Effector memory CD4-positive, alpha-beta T cell (primary cell): ENCODE measurements at places on chromosomes 13 and 19.
A peak's percentile ranks its signal among the peaks of the same experiment; 100 is the strongest.

GRCh38 chr13:20173116-20173746 lies 12.4 kb upstream of the GJA3 start:
- DNase-seq: no peak
- no peak overlapping the region for H3K4me3 ChIP-seq
- H3K36me3 ChIP-seq: no peaks in the 10 kb centered on the region
- no peak overlapping the region for H3K27ac ChIP-seq
- H3K27me3 ChIP-seq: peaks cover 4% of the 10 kb centered on the region

- H3K27ac ChIP-seq: no peak within 1 kb of the TSS
- H3K36me3 ChIP-seq: no peaks in the 10 kb centered on the region
- DNase-seq: no peak
- no peak within 1 kb of the TSS for H3K4me3 ChIP-seq
Observed at GRCh38 chr19:852136-853013, at the start of gene ELANE. ELANE (plus strand) TSS chr19:852303; CDS start chr19:852329, 26 bp downstream.

DNA sequence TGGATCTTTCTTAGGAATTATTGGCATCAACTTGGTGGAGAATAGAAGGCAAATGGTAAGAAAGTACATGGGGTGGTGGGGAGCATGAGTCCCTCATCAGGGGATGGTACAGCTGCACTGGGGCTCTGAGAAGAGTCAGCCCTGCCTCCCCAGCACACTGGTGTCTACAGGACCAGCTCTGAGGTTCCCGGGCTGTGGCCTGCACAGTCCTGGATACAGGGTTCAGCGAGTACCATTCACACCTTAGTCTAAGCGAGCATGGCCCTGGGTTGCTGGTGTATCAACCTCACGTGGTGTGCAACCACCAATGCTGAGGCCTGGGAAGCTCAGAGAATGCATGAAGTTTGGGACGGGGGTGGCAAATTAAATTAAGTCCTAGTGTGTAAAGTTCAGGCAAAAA lies 10.1 kb downstream of the TMEM255B start:
- H3K27me3 ChIP-seq: no peaks in the 10 kb centered on the region
- H3K4me1 ChIP-seq: no peaks in the 10 kb centered on the region
- no peaks in the 10 kb centered on the region for H3K36me3 ChIP-seq

GRCh38 chr13:44048326-44048725 lies 168.6 kb downstream of the LACC1 start:
- no peaks in the 10 kb centered on the region for H3K27me3 ChIP-seq
- H3K4me1 ChIP-seq: no peaks in the 10 kb centered on the region
- no peak overlapping the region for H3K27ac ChIP-seq

GRCh38 chr19:49151267-49152118 lies 3.7 kb downstream of the HRC start:
- H3K4me3 ChIP-seq: no peak overlapping the region
- peaks cover 34% of the 10 kb centered on the region for H3K27me3 ChIP-seq
- H3K27ac ChIP-seq: no peak overlapping the region
- no peaks in the 10 kb centered on the region for H3K36me3 ChIP-seq
- DNase-seq: no peak
- peaks cover 26% of the 10 kb centered on the region for H3K4me1 ChIP-seq

DNA sequence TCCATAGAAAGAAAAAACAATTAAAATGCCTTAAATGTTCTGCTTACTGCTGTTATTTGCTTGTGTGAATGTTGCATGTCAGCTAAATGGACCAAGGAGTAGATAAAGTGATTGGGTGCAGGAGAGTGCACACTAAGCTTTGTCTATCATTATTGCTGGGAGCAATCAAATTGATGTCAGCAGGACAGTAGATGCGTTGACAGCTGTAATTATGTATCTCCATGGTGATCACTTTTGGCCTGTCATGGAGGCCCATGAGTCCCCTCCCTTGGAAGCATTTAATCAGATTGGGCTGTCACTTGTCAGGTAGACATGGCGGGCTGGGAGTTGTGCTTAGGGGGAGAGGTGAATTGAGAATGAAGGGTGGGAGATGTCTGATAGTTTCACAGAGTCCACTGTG lies 215.3 kb downstream of the PCCA start:
- no peak for DNase-seq
- H3K4me3 ChIP-seq: no peak overlapping the region
- H3K36me3 ChIP-seq: no peaks in the 10 kb centered on the region
- no peaks in the 10 kb centered on the region for H3K4me1 ChIP-seq

DNA sequence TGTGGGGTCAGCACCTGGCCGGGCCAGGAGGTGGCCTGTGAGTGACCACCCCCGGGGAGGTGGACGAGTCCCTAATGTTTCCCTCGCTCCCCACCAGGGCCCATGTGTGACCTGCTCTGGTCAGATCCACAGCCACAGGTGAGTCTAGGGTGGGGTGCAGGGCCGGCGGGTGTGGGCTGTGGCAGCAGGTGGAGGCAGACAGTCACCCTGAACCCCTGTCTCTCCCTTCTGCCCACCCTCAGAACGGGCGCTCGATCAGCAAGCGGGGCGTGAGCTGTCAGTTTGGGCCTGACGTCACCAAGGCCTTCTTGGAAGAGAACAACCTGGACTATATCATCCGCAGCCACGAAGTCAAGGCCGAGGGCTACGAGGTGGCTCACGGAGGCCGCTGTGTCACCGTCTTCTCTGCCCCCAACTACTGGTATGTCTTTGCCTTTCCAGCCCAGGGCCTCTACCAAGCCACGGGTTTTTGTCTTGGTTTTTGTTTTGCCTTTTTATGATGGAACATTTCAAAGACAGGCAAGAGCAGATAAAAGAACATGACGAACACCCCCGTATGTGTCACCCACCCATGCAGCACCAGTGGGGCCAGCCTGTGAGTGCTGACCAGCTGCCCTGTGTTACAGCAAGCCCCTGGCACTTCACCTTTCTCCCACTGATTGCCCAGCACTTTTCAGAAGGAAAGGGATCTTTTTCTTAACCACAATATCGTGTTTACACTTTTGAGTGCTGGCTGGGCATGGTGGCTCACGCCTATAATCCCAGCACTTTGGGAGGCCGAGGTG lies 24.9 kb downstream of the CCDC8 start:
- peaks cover 76% of the 10 kb centered on the region for H3K36me3 ChIP-seq
- no peak overlapping the region for H3K27ac ChIP-seq
- no peaks in the 10 kb centered on the region for H3K4me1 ChIP-seq
- H3K27me3 ChIP-seq: no peaks in the 10 kb centered on the region

GRCh38 chr13:99066219-99066618 lies 88.4 kb upstream of the DOCK9 start:
- H3K36me3 ChIP-seq: no peaks in the 10 kb centered on the region
- H3K4me3 ChIP-seq: no peak overlapping the region
- DNase-seq: no peak

DNA sequence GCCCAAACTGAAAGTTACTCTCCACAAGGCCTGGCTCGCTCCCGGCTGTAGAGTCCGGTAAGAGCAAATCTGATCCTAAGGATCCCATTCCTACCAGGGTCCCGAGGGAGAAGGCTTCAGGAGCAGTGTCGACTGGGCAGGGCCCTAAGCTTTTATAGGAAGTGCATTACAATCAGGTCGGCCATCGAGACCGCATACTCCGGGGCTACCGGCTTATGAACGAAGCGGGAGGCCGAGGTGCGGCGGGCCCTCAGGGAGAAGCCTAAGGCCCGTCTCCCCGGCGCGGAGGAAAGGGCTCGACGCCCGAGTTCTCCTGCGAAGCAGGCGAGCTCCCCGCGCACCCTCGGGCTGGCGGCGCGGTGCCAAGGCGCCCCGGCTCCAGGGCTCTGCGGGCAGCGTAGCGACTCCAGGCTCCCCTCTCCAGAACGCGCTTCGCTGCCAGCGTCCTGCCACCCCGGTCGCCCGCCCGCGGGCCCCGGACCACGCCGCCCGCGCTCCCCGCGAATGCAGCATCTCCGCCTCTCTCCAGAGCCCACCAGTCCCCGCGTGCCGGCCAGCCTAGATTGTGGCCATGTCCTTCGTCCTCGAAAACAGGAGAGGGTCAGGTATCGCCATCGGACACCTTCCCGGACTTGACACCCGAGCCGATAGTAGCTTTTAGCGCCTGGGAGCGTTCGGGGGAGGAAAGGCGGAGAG lies 1.4 kb downstream of the EFNB2 start:
- H3K4me3 ChIP-seq: peak overlapping the region; percentile 24
- H3K27ac ChIP-seq: no peak overlapping the region
- DNase-seq: no peak

GRCh38 chr13:105827111-105827809 lies 708.2 kb downstream of the EFNB2 start:
- no peak overlapping the region for H3K4me3 ChIP-seq
- no peaks in the 10 kb centered on the region for H3K27me3 ChIP-seq
- no peak for DNase-seq
- no peaks in the 10 kb centered on the region for H3K36me3 ChIP-seq

- H3K36me3 ChIP-seq: no peaks in the 10 kb centered on the region
- H3K27ac ChIP-seq: no peak overlapping the region
- no peak for DNase-seq
- H3K27me3 ChIP-seq: no peaks in the 10 kb centered on the region
Observed at GRCh38 chr19:34818270-34818669, 45.3 kb upstream of the ZNF599 start.

- H3K27me3 ChIP-seq: peaks cover 19% of the 10 kb centered on the region
- peak overlapping the region; percentile 76 for H3K27ac ChIP-seq
- peaks cover 67% of the 10 kb centered on the region for H3K4me1 ChIP-seq
- H3K36me3 ChIP-seq: no peaks in the 10 kb centered on the region
Observed at GRCh38 chr19:40604647-40605215, 3.6 kb downstream of the LTBP4 start.

DNA sequence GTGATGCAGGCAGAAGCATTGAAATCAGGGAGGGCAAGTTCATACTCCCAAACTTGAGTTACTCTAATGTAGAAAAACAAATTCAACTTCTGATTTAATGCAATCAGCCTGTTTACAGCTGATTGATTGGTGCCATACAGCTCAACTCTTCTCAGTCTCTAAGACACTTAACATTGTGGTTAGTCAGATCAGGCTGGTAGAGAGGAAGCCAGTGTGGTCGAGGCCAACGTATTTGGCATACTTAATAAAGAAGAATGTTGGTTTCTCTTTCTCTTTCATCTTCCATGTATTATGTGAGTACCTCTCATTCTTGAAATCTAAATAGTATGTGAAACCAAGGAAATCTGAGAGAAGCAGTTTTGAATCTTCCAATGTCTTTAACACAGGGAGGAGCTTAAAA lies 255.0 kb upstream of the SLITRK1 start:
- peak; percentile 41 for DNase-seq
- H3K36me3 ChIP-seq: no peaks in the 10 kb centered on the region
- no peaks in the 10 kb centered on the region for H3K27me3 ChIP-seq
- H3K4me3 ChIP-seq: peak overlapping the region; percentile 5

GRCh38 chr13:103067751-103068555 lies 1.7 kb upstream of the SLC10A2 start:
- no peak overlapping the region for H3K4me3 ChIP-seq
- no peaks in the 10 kb centered on the region for H3K36me3 ChIP-seq
- no peaks in the 10 kb centered on the region for H3K27me3 ChIP-seq
- DNase-seq: no peak
- no peak overlapping the region for H3K27ac ChIP-seq

GRCh38 chr19:52336117-52336790 lies at the start of gene ZNF610:
ZNF610 (plus strand) TSS chr19:52336243; CDS start chr19:52349173, 12,930 bp downstream.
- H3K4me3 ChIP-seq: peak within 1 kb of the TSS; percentile 80
- DNase-seq: peak; percentile 81
- no peaks in the 10 kb centered on the region for H3K36me3 ChIP-seq
- H3K4me1 ChIP-seq: peaks cover 10% of the 10 kb centered on the region

- H3K4me3 ChIP-seq: no peak overlapping the region
- no peak overlapping the region for H3K27ac ChIP-seq
- no peaks in the 10 kb centered on the region for H3K4me1 ChIP-seq
Observed at GRCh38 chr19:47561440-47562057, 11.4 kb downstream of the ZNF541 start.

DNA sequence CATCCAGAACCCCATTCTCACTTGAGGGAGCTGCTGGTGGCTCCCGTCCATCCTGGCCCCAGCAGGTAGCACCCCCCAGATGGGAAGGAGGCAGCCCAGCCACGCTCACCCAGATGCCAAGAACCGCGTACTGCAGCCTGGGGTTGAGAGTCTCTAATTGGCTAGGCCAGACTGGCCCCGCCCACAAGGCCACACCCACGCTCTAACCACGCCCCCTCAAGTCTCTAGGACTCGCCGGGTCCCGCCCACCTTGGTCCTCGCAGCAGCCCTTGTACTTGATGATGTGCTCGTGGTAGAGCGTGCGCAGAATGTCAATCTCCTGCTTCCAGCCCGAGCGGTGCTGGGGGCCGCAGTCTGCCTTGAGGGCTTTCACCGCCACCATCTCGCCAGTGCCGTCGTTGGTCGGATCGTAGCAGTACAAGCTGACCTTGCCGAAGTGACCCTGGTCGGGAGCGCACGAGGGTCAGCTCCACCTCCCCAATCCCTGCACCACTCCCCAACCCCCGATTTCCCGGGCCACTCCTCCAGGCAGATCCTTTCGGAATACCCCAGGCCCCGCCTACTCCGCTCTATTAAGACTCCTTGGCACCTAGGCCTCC lies 14.5 kb upstream of the ICAM3 start:
- no peak overlapping the region for H3K27ac ChIP-seq
- no peaks in the 10 kb centered on the region for H3K27me3 ChIP-seq
- H3K4me3 ChIP-seq: no peak overlapping the region
- peaks cover 59% of the 10 kb centered on the region for H3K36me3 ChIP-seq
- DNase-seq: no peak
- H3K4me1 ChIP-seq: no peaks in the 10 kb centered on the region

DNA sequence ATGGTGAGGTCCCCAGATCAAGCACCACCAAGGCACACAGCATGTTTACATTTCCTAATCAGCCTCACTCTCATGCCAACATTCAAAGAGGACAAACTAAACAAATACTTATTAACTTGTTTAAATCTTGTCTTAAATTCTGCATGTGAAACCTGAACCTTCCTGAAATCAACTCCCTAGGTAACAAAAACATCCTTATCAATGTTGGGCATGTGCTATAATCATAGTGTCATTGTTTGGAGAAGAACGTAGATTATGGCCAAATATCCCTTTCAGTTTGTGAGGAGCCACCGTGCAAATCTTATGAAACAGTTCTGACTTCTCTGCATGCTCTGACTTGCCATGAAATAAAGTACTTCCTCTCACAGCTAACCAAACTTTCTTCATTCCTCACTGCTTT lies 123.8 kb downstream of the NDFIP2 start:
- no peaks in the 10 kb centered on the region for H3K4me1 ChIP-seq
- H3K27me3 ChIP-seq: no peaks in the 10 kb centered on the region
- H3K27ac ChIP-seq: no peak overlapping the region
- H3K36me3 ChIP-seq: no peaks in the 10 kb centered on the region
- H3K4me3 ChIP-seq: no peak overlapping the region
- DNase-seq: no peak

DNA sequence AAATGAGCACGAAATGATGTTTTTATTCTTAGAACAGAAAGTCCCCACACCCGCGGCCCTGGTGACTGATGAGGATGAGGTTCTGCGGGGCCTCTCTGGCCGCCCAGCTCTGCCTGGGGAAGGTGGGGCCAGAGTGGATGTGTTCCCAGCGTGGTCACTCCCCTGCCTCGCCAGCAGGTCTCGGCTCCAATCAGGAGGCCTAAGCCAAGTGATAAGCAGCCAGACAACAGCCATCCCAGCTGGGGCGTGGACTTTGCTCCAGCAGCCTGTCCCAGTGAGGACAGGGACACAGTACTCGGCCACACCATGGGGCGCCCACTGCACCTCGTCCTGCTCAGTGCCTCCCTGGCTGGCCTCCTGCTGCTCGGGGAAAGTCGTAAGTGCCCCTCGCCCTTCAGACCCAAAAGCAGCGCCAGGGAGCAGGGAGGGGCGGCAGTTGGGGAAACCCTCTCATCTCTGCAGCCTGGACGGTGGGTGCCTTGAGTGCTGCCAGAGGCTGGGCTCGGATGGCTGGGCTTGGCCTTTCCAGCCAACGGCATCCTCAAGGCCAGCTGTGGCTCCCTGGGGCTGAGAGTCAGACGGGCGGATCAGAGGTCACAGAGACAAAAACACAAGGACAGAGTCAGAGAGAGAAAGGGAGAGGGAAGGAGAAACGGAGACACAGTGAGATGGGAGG lies at the start of gene F10:
Gene F10 (plus strand): TSS at position 250 of the 676 bp plus-strand sequence. CDS start 57 bp downstream, at position 307.
- H3K4me3 ChIP-seq: no peak within 1 kb of the TSS
- no peaks in the 10 kb centered on the region for H3K27me3 ChIP-seq
- no peaks in the 10 kb centered on the region for H3K4me1 ChIP-seq
- no peak within 1 kb of the TSS for H3K27ac ChIP-seq
